ENCODE measurements at places on chromosomes 2 and 18.

DNA sequence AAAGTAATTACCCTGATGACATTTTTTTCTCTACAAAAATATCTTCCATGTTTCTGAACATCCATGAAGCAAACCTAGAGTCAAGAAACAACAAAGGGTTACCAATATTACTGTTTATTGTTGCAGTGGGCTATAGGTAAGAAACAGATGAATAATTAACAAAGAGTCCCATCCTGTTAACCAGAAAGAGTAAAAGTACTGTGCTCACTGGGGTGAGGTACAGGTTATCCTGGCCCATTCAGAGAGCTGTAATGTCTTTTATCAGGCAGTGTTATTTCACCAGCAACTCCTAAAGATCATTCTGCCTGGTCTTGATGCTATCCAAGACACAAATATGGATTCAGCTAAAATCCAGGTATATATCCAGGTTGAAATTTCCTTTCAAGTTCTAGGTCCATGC is 754.9 kb downstream of the SATB2 start:
- DNase-seq, result no peak

DNA sequence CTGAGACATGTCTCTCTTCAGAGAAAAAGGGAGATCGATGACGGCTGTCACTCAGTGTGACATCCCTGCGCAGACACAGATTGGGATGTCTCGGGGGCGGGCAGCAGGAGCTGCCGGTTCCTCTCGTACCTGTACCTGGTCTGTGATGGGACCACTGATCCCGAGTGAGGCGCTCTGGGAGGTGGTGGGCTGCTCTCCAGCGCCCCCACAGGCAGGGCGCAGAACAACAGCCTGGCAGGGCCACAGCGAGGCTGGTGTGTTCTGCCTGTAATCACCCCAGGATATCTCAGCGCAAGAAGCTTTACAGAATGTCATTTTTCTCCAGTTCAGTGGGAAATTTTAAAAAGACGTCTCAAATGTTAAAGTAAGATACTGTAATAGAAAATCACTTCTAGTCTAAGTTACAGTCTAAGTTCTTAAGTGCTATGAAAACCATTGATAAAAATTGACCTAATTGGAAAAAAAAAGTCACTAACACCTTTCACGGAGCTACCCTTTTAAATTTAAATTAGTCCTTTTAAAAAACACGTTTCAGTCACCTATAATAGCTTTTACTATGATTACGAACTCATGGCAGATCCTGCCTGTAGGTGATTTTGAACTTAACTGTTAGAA is 189.8 kb downstream of the SNTG2 start:
- peak; percentile 11 for DNase-seq

DNA sequence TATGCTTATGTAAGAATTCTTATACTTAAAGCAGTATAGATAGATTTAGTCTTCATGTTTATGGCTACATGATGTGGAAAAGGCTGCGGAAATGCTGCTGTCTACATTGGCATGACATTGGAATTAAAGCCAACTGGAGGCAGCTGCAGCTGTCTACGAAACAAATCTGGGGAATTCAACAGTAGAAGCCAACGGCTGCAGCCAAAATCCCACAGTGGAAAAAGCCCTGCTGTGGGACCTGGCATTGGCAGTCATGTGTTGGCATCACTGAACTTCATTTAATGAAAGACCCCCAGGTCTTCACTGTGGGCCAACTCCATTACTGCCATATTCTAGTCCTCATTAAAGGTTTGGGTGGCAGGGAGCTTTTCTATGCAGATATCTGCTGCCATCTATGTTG is 223.6 kb downstream of the SLC8A1 start:
- DNase-seq, result no peak

- DNase-seq, result no peak
These were observed 114.0 kb downstream of the CYP26B1 start for GRCh38 chr2:72033636-72034035.

- DNase-seq, result no peak
These were observed 185.6 kb downstream of the RIT2 start for GRCh38 chr18:42929857-42930256.

- no peak for DNase-seq
These were observed 148.0 kb downstream of the UBR3 start for GRCh38 chr2:169975221-169975620.

GRCh38 chr2:138818556-138818955 is 38.4 kb upstream of the NXPH2 start:
- no peak for DNase-seq

DNA sequence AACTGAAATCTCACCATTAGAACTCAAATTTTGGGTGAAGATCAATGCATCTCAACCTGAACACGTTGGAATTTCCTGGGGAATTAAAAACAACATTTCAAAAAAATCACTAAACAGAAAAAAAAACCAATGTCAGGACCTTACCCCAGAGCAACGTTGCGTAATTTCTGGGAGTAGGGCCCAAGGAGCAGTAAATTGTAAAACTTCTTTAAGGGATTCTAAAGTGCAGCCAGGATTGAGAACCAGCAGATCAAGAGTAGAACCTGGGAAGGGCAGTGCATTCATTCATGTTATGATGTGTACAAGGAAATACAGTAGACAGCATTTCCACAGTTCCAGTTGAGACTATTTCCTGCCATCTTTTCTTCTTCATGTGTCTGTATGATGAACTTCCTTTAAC is 56.9 kb downstream of the RHBDD1 start:
- no peak for DNase-seq

GRCh38 chr2:217512259-217512658 is 490.5 kb downstream of the TNS1 start:
- DNase-seq, result peak; percentile 41

DNA sequence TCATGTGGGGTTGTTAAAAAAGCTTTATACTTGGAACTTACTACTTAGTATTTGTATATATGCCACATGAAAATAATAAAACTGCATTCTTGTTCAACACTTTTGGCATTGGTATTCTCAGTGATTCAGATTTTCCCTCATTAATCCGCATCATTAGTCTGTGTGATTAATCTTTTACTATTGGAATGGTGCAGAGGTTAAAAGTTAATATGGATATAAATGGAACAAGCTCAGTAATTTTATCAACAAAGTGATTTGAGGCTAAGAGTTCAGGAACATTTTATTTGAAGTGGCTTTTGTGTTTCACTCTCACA is 45.4 kb upstream of the REG3G start:
- no peak for DNase-seq

- no peak for DNase-seq
These were observed 162.1 kb downstream of the MYO3B start for GRCh38 chr2:170339750-170340692.

DNA sequence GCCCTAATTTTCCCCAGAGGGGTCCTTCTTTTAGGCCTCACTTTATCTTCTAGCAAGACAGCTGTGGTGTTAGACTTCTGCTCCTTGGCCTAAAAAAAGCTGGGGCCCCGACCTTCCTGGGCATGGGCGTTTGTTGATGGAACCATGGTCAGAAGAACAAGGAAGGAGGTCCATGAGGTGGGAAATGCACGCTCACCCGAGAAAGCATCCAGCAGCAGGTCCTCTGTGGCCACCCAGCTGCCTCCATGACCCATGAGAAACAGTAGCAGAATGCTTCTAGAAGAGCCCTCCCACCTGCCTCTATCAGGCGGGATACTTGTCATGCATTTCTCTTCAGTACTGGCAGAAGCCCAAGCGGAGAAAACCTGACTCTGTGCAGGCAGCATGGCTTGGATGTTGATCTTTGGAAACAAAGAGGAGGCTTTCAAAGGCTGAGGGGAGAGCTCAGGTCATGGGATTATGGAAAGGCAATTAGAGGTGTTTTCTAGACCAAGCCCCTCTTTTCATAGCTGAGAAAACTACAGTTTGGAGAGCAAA is 249.1 kb downstream of the FAM210A start:
- DNase-seq, result no peak

DNA sequence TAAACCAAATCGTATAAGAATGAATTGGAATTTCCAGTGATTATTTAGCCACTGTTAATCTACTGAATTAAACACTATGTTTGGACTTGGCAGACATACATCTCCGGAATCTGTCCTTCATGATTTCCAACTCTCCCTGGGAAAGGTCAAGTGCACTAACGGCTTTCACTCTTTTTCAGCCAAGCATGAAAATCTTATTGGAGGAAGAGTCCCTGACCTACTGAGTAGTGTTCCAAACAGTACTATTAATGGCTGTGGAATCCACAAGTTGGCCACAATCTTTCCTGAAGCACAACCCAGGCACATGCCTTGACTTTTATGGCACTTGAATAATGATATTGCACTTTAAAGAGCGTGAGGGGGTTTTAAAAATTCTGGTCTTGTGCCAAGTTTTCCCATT is 318.9 kb upstream of the RND3 start:
- DNase-seq, result no peak

GRCh38 chr2:8631465-8632005 is 50.3 kb upstream of the ID2 start:
- DNase-seq, result no peak

- DNase-seq, result peak; percentile 81
These were observed 20.5 kb upstream of the KIF3C start for GRCh38 chr2:26002632-26003310.

GRCh38 chr2:224987733-224988132 is 54.5 kb downstream of the DOCK10 start:
- DNase-seq, result no peak

- DNase-seq, result no peak
These were observed 120.5 kb downstream of the PMAIP1 start for GRCh38 chr18:60020107-60020925.

DNA sequence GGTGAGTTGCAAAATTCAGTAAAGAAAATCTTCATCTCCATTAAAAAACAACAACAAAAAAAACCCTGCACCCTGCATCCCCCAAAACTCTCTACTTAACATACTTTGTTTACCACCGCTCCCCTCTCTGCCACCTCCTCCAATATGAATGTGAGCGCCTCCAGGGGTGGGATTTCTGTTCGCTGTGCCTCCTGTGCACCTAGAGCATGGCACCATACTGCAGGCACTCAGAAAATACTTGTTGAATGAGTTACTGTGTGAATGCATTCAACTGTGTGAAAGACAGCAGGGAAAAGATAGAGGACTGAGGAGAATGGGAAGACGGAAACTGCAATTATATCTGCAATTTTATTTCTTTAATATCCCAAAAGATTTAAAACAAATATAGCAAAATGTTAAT is 4.5 kb downstream of the CEBPZ start:
- no peak for DNase-seq

- no peak for DNase-seq
These were observed 121.3 kb downstream of the NDUFA10 start for GRCh38 chr2:239903803-239904202.

DNA sequence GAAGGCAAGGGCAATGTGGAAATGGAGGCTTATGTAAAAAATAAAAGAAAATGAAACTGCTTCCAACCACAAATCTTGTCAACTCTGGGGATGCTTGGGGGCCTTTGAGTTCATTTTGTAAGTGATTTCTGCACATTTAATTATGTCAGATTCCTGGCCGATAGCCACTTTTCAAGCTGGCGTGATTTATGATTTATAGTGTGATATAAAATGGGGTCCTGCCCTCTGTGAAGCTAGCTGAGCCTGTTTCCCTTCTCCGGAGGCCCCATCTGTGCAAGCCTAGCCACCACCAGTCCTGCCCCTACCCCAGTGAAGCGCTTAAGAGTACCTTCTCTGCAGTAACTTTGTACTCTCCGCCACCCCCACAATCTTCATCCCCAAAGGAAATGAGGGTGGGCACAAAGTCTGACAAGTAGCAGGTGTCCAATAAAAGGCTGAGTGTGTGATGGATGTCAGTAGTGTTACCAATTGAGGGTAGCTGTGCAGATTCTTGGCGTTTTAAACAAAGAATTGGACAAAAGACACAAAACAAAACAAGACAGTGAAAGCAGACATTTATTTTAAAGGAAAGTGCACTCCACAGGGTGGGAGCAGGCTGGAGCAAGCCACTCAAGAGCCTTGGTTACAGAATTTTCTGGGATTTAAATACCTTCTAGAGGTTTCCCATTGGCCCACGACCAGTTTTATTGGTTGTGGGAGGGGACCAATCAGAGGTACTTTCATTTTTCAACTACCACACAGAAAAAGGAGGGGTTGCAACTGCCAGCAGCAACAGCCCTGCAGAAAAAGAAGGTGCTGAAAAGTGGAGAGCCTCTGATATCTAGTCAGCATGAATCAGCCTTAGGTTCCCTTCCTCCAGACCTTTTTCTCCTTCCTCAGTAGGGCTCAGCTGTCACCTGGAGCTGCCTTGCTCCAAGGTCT is 39.0 kb upstream of the SIX3 start:
- DNase-seq, result no peak
